GM10248 (cell line): ENCODE measurements at places on chromosomes 12 and 14.
A peak's percentile ranks its signal among the peaks of the same experiment; 100 is the strongest.

DNA sequence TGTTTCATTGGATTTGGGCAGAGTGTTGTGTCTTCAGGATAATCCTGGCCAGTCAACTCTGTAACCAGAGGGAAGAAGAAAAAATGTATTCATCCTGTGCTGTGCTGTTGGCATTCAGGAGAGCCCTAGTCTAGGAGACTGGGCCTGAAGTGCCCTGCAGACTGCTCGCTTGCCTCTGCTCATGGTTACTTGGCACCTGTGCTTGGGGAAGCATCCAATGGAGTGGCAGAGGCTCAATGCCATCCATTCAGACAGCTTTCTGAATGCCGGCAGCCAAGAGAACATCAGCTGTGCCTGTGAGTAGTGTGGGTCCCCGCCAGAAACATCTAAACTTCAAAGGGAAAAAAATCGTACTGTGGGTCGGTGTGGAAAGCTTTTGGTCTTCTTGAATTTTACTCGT lies 124.2 kb downstream of the SRGAP1 start:
- DNase-seq: no peak

DNA sequence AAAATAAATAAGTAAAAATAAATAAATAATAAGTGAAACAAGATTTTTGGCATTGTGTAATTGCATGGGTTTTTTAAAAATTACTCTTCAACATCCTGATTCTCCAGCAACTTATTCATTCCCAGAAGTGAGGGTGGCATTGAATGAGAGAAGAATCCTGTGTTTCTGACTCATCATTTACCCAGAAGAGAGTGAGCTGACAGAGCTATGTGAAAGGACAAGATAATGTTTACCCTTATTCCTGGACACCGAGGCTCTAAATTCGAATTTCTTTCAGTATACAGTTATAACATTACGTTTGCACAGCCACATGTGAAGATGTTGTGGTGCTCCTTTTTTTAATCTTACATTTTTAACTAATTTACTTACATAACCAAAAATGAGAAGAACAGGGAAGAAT lies 36.4 kb downstream of the BBS10 start:
- no peak for DNase-seq

GRCh38 chr14:76955575-76956315 lies 72.8 kb downstream of the IRF2BPL start:
- DNase-seq: peak; percentile 66

- no peak for DNase-seq
Measured at GRCh38 chr12:116263844-116264243, 13.6 kb downstream of the MED13L start.

DNA sequence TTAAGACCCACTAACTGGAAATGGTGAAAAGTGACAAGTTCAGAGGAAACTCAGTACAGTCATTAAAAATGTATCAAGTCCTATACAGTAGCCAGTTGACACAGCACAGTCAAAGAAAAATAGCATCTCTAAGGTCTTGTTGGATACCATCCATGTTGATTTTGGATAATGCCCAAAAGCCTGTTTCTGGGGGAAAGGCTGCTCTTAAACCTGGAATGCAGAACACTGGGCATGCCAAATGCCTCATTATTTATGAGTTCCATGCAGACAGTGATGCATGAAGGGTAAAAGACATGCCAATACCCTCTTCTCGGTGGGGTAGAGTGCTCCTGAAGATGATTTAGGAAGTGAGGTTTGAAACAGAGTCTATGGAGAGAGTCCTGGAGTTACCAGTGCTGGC lies 29.6 kb downstream of the KCNK13 start:
- no peak for DNase-seq

DNA sequence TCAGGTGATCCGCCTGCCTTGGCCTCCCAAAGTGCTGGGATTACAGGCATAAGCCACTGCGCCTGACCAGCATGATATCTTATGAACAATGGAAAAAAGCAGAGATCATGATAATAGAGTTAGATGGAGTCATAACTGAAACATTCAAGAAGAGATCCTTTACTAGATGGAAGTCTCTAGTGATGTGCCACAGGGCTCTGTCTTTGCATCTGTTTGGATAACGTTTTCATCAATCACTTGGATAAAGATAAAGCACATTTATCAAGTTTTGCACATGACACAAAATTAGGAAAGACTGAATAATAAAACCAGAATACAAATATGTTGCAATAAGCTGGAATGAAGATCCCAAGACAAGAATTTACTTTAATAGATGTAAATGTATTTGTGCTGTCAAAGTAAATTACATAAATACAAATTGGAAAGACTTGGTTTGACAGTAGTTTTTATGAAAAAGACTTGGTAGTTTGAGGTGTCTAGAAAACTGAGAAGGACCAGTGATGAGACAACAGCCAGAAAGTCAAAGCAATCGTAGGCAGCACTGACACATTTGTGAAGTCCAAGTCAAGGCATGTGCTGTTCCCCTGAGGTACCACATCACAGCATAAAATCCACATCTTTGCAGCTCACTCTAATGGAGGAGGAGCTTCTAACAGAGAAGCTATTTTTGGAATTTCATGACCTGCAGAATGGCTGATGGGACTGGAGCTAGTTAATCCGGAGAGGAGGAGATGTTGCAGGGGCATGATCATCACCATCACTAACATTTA lies 28.5 kb downstream of the GPRC5A start:
- no peak for DNase-seq

DNA sequence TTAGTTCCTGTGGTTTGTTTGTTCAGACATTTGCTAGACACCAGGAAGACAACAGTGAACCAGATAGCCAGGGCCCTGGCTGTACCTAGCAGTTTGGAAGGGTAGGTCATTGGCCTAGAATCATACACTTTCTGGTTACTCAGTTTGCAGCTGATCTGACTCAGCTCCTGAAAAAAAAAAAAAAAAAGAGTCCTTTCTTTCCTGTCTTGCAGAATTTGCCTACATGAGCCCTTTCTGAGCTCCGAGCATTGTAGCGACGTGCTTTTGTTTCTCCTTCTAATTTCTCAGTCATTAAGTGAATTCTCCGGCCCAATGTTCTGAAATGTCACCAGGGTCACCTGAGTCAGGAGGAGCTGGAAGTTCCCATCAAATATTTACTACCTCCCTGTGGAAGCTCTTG lies 2.4 kb downstream of the CABP1 start:
- DNase-seq: no peak

DNA sequence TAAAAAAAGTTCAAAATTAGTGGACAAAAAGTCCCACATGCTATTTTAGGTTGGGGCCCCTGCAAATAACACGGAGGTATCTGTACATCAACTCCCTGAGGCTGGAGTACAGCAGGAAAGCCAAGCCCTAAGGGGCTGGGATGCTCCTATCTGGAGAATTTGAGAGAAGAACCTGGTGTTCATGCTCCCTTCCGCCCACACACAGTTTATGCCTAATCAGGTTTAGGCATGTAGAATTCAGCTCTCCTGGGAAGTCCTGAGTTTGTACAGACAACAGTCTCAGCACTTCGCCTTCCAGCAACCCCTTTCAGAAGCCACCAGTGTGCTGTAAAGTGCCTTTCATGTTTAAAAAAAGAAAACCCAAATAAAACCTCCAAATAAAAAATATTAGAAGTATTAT lies 237.3 kb upstream of the GRIP1 start:
- no peak for DNase-seq

- DNase-seq: no peak
Measured at GRCh38 chr14:67311868-67312267, 47.7 kb downstream of the ATP6V1D start.

DNA sequence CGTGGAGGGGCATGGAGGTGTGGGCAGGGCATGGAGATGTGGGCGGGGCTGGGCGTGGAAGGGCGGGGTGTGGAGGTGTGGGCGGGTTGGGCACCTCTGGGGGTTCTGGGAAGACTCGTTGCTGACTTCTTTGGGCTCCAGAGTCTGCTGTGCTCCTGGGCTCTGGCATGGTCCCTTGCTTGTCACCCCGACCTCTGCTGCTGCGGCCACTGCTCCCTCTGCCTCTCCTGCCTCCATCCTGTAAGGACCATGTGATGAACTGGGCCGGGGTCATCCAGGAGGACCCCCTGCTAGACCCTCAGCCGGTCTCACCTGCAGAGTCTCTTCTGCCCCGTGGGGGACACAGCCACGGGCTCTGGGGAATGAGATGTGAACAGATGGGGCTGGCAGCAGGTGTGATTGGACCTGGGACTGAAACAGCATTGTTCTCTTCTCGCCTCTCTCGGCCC lies 15.3 kb downstream of the NOC4L start:
- DNase-seq: no peak

- no peak for DNase-seq
Measured at GRCh38 chr12:117333331-117333881, 28.0 kb downstream of the NOS1 start.

DNA sequence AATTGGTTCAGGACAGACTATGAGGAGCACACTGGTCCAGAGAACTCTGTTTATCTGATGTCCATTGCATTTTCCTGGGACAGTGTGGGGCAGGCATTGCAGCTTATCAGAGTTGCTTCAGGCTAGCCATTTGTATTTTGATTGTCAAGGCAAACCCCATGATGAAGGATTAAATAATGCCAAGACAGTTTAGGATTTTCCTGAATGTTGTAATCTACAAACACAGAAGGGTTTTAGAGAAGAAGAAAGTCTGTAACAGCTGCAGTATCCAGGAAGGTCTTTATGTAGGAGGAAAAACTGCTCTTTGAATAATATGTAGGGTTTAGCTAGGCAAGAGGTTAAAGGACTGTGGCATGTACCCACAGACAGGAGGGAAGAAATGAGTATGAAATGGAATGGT lies 32.2 kb upstream of the UNC79 start:
- no peak for DNase-seq

DNA sequence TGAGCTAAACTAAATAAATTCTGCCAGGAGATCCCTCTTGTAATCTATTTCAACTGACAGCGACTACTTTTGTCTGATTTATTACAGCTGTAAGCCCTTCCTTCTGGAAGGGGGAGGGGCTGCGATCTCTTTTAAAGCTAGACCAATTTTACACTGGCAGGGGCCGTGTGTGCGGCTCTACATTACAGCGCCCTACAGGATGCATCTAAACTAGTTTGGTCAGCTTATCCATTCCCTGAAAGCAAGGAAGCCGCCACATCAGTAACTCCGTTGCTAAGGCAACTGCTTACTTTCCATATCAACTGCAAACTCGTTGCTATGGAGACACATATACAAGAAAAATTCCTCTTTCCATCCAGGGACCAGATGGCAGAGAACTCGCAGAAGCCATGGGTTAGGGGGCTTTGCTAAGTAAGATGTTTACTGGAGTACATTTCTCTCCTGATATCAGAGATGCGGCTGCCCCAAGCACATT lies 17.4 kb downstream of the FOXN3 start:
- DNase-seq: no peak

DNA sequence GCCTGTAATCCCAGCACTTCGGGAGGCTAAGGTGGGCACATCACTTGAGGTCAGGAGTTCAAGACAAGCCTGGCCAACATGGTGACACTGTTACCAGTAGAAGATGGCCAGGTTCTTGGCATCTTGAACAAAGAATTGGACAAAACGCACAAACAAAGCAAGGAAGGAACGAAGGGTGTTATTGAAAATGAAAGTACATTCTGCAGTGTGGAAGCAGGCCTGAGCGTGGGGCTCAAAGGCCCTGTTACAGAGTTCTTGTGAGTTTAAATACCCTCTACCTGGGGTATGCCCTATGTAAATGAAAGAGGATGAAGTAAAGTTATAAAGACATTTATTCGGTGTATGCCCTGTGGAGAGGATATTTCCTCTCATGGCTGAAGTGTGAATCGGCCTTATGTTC lies 20.8 kb upstream of the CDK17 start:
- no peak for DNase-seq

GRCh38 chr14:88605594-88605993 lies 42.8 kb downstream of the ZC3H14 start:
- no peak for DNase-seq

DNA sequence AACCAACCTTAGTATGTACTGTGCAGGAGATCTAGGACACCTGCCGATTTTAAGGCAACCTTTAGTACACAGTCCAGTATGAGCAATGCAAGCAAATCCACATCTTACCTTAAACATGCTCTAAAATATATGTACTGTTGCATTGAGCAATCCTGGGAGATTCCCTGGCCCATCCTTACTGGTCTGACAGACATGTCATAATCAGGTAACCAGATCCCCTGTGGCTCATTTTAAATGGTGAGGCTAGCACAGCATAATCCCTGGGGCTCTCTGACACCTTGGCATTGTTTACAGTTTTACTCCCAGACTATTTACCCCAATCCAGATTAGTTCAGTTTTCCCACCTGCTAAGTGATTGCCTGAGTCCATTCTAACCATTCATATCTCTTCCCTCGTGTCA lies 15.1 kb downstream of the BMAL2 start:
- DNase-seq: no peak
